ENCODE measurements at places on chromosomes 7 and 10.
A peak's percentile ranks its signal among the peaks of the same experiment; 100 is the strongest.

- peak; percentile 65 for DNase-seq
Observed at GRCh38 chr10:75283671-75284470, 48.1 kb upstream of the COMTD1 start.

DNA sequence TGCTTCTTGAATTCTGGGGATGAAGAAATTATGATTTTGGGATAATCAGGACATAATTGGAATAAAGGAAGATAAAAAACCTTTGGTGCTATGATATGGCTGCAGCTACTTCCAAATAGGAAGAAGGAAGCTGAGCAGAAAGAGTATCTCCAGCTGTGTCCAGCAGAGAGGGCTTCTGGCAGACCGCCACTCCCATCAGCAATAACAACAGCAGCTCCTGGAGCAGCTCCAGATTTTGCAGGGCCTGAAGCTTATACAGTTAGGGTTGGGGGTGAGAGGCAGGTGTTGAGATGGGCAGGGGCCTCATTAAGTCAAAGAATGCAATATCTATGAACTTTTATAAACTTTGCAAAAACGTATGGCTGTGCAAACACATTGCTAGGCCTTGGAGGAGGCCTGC lies 62.3 kb downstream of the C10orf120 start:
- DNase-seq = peak; percentile 34

- DNase-seq = no peak
Observed at GRCh38 chr10:73923935-73924598, 13.1 kb downstream of the PLAU start.

GRCh38 chr7:41655426-41655825 lies 47.5 kb downstream of the INHBA start:
- DNase-seq = no peak

DNA sequence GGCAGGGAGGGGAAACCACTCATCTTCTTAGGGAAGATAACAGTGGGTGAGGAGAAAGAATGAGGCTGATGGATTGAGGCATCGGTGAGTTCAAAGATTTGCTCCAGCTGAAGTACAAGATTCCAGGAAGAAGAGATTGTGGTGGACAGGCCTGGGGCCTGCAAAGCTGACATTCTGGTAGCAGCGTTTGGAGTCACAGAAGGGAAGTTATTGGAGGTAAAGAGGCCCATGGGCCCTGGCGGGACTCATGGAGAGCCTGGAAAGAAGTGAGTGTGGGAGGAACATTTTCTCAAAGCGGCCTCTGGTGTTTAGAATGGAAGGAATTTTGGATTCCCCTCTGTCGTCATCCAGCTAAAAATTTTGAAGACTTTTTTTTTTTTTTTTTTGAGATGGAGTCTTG lies 160.0 kb upstream of the KLF6 start:
- DNase-seq = no peak

DNA sequence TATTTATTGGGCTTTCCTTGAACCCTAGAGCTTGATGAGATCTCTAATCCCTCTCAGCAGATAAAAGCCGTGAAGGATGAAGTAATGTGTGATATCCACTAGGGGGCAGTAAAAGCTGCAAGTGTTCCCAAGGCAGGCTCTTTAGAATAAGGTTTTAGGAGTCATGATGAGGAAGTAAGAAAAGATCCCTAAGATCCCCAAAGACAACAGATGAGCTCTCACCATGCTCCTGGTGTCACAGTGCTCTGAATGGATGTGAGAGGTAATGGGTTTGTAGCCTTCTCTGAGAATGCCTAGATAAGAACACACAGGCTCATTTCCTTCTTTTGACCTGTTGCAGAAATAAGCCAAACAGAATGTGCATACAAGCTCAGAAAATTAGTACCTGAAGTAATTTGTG lies 70.4 kb upstream of the ITPRID1 start:
- DNase-seq = peak; percentile 85

GRCh38 chr7:119175911-119176627 lies 951.6 kb downstream of the ANKRD7 start:
- peak; percentile 87 for DNase-seq

GRCh38 chr7:56083150-56083785 lies 9.5 kb downstream of the PHKG1 start:
- DNase-seq = peak; percentile 65

All from Karpas-422 (cell line).